ENCODE measurements at places on chromosomes 1 and 21.

GRCh38 chr1:66374561-66375111 is 159.3 kb upstream of the SGIP1 start:
- no peak for DNase-seq

GRCh38 chr1:194155962-194156361 is 969.5 kb upstream of the B3GALT2 start:
- DNase-seq, result no peak

- no peak for DNase-seq
These were observed 30.9 kb downstream of the RASSF5 start for GRCh38 chr1:206538086-206538770.

DNA sequence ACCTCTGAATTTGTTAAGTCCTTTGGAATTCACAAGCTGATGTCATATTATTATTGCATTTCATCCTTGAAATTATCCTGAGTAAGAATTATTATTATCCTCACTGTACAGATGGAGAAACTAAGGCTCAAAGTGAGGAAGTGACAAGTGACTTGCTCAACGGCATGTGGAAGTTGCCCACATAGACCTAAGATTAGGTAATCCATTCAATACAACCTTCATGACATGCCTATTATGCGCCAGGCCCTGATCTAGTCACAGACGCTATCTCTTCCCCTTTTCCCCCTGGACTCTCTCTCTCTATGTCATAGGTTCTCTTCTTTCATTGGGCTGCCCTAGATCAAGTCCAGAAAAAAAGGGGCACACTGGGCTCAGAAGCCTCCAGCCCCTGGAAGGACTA is 84.9 kb upstream of the KCNK2 start:
- DNase-seq, result no peak

GRCh38 chr1:221625026-221625425 is 116.9 kb downstream of the DUSP10 start:
- DNase-seq, result no peak

- no peak for DNase-seq
These were observed 10.8 kb upstream of the TTLL10 start for GRCh38 chr1:1162597-1163537.

DNA sequence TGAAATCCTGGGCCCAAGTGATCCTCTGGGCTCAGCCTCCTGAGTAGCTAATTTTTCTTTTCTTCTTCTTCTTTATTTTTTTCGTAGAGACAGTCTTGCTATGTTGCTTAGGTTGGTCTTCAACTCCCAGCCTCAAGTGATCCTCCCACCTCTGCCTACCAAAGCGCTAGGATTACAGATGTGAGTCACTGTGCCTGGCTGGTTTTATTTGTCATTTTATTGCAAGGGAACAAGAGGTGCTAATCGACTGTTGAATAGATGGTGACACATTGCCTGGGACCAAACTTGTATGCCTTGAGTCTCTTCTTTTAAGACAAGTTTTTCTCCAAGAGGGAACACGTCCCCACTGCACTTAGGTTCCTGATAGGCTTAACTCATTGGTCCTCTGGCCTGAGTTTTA is 20.0 kb upstream of the KLHDC8A start:
- no peak for DNase-seq

DNA sequence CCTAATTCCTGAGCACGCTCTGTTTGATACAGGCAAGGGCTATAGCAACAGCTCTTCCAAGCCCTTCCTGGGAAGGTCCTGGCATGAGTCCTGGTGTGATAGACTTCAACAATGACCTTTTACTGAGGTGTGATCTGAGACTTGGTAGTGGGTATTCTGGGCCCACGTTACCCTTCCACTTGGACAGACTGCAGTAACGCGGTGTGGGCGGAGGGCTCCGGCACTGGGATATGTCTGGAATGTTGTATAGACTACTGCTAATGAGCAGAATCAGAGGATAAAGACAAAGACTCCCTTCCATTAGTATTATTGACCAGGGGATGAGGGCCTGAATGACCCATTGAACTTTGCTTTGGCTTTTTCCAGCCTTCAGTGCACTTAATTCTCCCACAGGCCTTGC is 262.3 kb downstream of the RWDD3 start:
- DNase-seq, result no peak

DNA sequence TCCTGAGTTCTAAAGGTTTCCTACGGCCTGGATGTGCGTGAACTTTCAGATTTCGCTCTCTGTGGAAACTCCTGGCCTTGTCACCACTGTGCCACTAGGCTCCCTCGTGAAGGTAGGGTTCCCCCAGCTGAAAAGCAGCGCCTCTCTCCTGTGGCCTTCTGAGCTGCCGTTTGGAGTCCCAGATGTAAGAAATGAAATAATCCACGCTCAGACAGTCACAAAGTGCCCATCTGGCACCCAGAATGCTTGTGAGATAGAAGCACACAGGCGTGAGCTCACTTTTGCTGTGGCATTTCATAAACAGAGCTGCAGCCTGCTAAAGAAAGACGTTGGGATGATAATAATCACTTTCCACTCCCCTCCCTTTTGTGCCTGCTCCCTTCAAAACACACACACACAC is 65.8 kb downstream of the LMO4 start:
- DNase-seq, result no peak

GRCh38 chr1:207841901-207842300 is 69.0 kb downstream of the CD34 start:
- no peak for DNase-seq

- DNase-seq, result no peak
These were observed 169.4 kb upstream of the HMCN1 start for GRCh38 chr1:185564816-185565215.

- no peak for DNase-seq
These were observed 121.2 kb upstream of the SGIP1 start for GRCh38 chr1:66412704-66413103.

GRCh38 chr1:56185493-56185892 is 393.9 kb downstream of the PLPP3 start:
- no peak for DNase-seq

DNA sequence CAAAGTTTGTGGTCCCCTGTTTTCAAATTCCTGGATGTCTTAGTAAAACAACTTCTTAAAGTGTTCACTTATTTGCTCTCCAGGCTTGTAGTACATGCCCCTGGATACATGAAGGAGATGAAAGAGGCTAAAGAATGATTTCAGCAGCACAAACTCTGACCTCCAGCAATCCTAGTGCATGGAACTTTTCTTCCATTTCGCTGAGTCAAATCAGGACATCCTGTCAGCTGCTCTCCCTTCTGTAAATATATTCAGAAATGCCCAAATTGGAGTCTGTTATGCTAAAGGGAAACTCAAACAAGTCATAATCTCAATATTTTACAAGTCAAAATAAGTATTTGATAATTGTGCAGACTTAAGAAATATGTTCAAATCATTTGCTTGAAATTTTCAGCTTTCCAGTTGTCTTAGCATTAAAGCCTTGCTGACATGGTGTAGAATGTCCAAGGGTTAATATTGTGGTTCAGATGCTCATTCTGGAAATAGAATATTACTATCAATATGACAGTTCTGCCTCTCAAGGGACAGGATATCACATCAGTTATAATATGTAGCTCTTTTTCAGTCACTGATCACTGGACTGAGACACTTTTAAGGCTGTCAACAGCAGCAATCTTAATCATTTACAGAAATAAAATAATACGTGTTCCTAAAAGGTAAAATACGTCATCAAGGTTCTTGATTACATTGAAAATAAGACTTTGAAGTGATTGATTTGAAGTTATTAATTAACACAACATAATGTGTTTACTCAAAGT is 1157.3 kb downstream of the PLA2G4A start:
- no peak for DNase-seq

- no peak for DNase-seq
These were observed 215.8 kb upstream of the ZRANB2 start for GRCh38 chr1:71296551-71297134.

GRCh38 chr1:170665629-170666028 is 1.7 kb downstream of the PRRX1 start:
- DNase-seq, result no peak

DNA sequence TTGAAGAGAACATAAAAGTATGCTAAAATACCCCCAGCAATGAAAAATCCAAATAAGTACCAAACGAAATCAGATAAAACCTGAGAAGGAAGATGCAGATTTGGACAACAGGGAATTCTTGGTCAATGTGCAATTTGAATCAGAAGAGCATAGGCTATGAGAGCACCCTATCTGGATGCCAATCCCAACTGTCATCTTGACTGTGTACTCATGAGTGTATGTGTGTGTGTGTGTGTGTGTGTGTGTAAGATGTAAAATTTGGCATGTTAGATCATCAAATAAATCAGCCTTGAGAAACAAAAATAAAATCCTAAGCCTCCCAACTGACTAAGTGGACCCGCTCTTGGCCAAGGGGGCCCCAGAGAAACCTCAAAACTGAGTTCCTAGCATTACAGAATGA is 18.0 kb upstream of the SPRR2G start:
- DNase-seq, result no peak

DNA sequence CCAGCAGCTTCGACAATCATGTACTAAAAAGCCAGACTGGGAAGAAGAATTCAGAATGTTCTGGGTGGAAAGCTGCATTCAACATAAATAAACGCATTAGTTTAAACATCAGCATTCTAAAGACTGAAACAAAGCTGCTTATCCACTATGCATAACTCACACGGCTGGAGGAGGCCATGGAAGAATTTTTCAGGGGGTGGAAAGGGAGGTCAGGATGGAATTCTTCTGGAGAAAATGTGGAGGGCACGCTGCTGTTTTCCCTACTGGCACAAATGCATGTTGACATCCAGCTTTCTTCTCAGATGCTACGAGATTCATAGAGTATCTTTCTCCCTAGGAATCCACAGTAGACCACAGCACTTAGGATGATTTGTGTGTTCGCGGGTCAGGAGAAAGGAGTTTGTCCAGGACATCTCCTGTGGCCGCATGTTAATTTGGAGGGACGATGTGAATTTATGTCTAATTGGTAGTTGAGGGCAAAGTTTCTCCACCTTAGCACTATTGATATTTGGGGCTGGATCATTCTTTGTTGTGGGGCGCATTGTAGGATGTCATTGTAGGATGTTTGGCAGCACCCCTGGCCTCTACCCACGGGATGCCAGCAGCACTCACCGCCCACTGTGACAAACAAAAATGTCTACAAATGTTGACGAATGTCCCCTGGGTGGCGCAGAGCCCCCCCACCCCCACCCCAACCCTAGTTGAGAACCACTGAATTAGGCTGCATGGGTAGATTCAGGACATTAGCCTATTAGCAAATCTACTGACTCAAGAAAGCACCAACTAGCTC is 86.5 kb upstream of the KAZN start:
- no peak for DNase-seq

- no peak for DNase-seq
These were observed 357.2 kb upstream of the DPYD start for GRCh38 chr1:98278055-98278454.

- DNase-seq, result no peak
These were observed 355.7 kb downstream of the LTN1 start for GRCh38 chr21:28636752-28637691.

GRCh38 chr1:31142406-31142805 is 76.9 kb upstream of the PUM1 start:
- no peak for DNase-seq

DNA sequence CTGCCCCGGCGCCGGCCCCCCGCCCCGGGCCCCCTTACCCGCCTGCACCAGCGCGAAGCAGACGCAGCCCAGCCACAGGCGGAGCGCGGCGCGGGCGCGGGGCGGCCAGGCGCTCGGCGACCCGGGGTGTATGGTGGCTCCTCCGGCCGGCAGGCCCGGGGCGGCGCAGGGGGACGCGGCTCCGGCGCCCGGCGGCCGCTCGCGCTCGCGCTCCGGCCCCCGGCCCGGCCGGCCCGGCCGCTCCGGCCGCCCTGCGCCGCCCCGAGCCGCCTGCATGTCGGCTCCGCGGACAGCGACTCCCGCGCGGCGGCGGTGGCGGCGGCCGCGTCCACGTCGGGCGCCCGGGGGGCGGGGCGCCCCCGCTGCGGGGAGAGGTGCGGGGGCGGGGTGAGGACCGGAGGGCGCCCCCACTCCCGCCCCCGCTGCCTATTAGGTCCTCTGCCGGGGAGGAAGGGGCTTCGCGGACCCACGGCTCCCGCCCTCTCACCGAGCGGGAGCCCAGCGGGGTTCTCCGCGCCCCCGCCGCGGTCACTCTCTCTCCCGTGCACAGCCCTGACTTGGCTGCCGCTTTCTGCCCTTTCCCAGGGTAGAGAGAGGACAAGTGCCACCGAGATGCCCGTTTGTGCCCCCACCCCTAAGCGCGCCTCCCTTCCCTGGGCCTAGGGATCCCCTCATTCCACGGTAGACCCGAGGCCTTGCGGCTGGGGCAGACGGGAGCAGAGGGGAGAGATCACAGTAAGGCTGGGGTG is at the start of gene FNDC5:
Gene FNDC5 (minus strand): TSS at position 298 of the 749 bp plus-strand sequence.
- DNase-seq, result no peak

- peak; percentile 27 for DNase-seq
These were observed 11.0 kb upstream of the SERBP1 start for GRCh38 chr1:67441183-67441582.

DNA sequence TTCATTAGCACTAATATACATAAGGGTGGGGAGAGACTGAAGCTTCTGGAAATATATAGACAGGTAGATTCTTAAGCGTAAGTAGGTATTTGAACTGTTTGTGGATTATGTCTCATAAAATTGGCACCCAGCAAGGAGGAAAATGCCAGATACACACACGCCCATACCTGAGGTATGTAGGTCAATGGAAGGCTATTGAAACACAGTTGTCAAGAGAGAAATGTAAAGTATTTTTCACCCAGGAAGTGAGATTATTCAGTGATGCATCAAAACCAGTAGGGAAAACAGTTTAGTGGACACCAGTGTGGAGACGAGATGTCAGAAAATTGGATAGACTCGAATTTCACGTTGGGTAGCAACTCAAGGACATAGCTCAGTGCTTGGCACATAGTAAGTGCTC is 4.7 kb upstream of the RSPH1 start:
- no peak for DNase-seq

DNA sequence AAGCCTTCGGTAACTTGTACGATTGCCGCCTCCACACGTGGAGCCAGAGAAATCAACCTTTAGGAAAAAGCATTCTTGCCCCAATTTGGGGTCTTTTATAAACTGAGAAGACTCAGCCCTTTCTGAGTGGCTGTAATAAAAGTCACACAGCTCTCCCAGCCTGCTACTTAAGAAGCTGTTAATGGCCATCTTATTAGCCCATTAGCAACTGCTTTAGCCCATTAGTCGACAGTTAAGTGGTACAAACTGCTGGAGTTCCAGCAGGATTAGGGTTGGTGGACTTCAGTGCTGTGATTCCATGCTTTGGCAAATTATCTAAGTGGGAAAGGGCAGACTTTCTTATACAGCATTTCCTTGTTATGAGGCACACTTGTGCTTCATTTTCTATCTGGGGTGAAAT is 461.3 kb downstream of the RPS6KC1 start:
- no peak for DNase-seq

GRCh38 chr21:34276711-34277425 is 86.9 kb upstream of the KCNE2 start:
- no peak for DNase-seq

DNA sequence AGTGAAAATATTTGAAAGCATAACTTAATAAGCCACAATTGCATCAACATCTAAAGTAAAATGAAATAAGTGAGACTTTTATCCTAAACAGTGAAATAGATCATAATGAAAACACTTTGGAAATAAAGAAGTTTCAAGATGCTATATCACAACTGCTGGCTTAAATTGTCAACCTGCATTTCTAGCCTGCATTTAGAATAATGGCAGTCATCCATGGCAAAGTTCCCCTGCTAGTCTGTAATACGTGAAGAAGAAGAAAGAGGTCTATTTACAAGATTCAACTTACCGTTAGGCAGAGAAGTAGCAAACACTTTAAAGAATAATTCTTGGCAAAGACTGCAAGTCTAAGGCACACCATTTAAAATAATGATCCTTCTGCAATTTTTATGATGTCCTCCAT is 133.6 kb downstream of the DPYD start:
- DNase-seq, result no peak
